Epithelial cell of proximal tubule (primary cell): ENCODE measurements at places on chromosomes 6 and 20. TPM values are rescaled to one million over a fixed set of nuclear protein-coding genes. Genes with fewer than 3 reads are reported as not detected.

DNA sequence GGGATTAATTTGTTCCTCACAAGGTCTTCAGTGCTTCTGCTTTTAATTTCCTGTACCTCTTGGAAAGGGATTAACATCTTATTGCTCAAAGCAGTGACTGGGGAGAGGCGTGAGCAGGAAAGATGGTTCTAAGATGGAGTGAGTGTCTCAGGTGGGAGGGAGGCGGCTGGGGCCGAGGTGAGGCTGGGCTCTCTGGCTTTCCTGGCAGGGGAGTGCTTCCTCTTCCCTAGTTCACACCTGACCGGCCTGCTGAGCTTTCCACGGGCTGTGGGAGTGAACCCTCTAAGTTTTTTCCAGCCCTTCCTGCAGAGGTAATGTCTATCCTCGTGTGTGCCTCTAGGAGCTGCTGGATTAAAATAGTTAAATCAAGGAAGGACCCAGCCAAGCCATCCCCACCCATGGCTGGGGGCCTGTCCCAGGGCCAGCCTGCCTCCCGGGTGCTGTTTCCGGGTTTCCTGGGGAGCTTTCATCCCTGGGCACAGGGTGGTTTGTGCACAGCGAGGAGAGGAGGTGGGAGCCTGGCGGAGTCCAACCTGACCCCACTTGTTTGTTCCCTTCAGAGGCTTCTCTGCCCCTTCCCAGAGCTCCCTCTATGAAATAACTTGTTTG lies 179.1 kb downstream of the TFAP2C start:
- DNase-seq, result no peak

DNA sequence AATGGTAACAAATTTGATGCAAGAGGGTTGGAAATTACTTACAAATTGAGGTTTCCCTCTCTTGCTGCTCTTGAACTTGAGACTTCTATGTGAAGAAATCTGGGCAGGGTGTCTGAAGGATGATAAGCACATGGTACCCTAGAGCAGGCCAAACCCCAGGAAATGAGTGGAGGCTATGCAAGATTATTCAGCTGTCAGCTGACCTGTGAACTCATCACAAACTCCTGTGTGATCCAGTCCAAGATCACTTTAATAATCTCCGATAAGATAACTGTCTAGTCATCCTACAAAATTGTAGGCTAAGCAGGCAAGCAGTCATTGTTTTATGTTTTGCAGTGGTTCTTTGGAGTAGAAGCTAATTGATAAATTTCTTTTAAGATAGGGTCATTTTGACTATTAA lies 213.1 kb downstream of the BTBD3 start:
- DNase-seq, result no peak

- DNase-seq, result no peak
These were observed 45.6 kb upstream of the SLC22A1 start for GRCh38 chr6:160076009-160076408.

GRCh38 chr6:151551223-151551857 lies 57.5 kb downstream of the CCDC170 start:
- DNase-seq, result no peak

C20orf173 gene
- total RNA-seq, result not detected in 2 replicates
